ENCODE measurements at places on chromosomes 16 and 17.

DNA sequence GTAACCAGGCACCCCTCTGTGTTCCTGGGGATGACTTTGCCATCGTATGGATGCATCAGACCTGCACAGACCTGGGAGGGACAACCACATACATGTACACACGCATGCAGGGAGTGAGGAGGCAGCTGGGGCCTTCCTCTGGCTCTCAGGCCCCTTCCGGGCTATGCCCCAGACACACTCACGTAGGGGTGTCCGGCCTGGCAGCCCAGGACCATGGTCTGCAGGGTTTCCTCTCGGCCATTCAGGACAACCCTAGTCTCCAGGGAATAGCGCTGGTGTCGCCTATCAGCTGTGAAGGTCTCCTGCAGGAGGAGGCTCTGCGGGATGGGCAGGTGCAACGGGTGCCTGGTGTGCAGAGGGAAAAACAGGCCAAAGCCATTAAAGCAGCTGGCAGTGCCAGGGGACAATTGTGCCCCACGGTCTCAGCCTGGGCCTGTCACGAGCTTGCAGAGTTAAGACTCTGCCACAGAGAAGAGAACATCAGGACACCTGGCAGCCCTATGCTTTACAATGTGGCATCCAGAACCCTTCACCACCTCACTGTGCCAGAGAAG lies 101.4 kb downstream of the RMI2 start:
- DNase-seq = no peak

GRCh38 chr16:30904114-30904780 lies 7.8 kb downstream of the CTF1 start:
- no peak for DNase-seq

GRCh38 chr16:69745232-69745612 lies 9.5 kb downstream of the NOB1 start:
- no peak for DNase-seq

DNA sequence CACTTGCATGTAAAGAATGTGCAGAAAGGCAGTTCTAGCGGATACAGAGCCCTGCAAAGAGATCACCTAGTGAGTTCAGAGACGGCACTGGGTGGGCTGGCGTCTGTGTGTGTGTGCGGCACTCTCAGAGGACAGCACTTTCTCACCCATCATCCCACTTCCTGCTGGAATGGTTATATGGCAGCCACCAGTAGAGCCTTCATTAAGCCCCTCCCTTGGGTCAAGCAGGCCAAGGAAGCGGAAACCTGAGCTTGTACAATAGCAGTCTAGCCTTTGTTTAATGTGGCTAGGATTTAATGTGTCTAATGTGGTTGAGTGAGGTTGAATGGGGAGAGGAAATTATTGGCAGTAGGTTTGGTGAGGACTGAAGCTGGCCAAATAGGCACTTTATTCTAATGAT lies 88.3 kb upstream of the ELAC2 start:
- DNase-seq = no peak

GRCh38 chr16:57945740-57946138 lies 25.2 kb downstream of the CNGB1 start:
- DNase-seq = no peak

GRCh38 chr16:81997738-81998137 lies 13.5 kb downstream of the SDR42E1 start:
- no peak for DNase-seq

GRCh38 chr16:4212934-4213296 lies 29.0 kb downstream of the SRL start:
- no peak for DNase-seq

DNA sequence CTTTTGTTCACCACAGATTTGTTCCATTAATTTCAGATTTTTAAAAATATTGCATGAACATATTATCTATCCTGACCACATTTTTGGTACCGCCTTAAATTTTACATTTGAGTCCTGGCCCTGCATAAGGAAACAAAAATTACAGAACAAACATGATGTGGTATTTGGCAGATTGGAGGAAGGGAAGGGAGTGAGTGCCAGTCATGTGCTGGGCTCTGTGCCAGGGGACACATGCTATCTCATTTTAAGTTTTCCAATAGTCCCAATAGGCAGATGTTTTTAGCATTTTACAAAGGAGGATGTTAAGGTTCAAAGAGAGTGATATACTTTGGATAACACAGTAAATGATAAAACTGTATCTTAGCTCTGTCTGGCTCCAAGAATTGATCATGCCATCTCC lies 185.1 kb downstream of the CDK5R1 start:
- DNase-seq = no peak

DNA sequence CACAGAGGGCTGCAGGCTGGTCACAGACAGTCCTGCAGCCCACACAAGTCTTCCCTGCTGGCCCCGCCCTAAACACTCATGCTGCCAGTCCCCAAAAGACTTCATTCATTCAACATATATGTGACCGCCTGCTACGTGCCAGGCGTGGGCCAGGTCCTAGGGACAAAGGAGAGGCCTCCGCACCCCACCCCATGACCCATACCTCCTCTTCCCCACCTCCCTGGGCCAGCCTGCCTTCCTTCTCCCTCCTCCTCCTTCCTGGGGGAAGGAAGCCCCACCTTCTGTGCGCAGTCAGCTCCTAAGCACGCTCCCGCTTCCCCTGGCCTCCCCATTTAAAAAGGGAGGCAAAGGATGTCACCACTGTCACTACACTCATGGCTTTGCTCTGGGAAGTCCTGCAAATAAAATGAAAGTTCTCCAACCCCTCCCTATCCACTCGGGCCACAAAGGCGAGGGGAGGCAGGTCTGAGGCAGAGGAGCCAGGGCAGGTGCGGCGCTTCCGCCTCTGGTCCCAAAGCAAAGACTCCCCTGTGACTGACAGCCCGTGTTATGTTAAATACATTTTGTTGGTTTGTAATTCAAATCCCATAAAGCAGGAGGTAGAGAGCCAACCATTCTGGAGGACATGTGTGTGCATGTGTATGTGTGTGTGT lies 9.0 kb downstream of the DNAAF8 start:
- no peak for DNase-seq

DNA sequence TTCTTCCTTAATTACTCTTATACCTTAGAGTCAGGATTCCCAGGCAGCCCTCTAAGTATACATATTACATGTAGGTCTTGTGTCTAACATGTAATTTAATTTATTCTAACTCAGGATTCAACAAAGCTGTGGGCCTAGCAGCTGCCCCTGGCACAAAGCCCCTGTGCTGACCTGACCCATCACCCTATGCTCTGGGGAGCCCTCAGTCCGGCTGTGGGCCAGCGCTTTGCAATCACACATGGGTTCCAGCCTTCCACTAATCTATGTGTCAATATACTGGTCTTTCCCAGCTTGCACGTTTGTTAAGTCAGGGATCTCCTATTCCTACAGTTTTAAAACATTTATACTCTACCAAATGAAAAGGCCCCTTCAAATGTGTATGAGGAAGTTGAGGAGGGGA lies 62.7 kb upstream of the SREBF1 start:
- no peak for DNase-seq

DNA sequence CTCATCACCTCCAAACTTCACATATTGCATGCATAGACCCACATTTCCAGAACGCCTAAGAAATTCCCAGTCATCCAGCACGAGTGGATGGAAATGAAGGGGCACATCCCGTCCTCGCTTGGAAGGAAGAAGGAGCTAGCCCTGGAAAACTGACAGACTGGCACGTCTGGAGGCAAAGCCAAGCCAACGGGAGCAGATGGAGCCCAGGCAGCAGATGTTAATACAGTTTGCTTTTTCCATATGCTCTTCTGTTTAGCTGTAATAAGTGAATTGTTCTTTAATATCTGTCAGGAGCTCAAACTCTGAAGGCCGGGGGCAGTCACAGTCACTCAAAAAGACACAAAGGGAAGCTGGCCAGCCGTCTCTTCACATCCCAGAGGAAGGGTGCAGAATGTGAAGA lies 187.7 kb downstream of the XYLT1 start:
- no peak for DNase-seq

DNA sequence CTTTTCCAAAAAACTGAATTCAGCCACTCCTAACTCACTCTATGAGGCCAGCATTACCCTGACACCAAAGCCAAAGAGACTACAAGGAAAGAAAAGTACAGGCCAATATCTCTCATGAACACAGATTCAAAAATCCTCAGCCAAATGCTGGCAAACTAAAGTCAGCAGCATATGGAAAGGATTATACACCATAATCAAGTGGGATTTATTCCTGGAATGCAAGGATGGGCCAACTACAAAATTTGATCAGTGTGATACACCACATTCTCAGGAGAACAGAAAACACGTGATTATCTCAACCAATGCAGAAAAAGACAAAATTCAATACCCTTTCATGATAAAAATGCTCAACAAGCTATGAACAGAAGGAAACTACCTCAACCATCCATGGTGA lies 7.7 kb upstream of the AATK start:
- no peak for DNase-seq

- DNase-seq = no peak
Observed at GRCh38 chr17:77373299-77374169, 232.8 kb downstream of the SEC14L1 start.

DNA sequence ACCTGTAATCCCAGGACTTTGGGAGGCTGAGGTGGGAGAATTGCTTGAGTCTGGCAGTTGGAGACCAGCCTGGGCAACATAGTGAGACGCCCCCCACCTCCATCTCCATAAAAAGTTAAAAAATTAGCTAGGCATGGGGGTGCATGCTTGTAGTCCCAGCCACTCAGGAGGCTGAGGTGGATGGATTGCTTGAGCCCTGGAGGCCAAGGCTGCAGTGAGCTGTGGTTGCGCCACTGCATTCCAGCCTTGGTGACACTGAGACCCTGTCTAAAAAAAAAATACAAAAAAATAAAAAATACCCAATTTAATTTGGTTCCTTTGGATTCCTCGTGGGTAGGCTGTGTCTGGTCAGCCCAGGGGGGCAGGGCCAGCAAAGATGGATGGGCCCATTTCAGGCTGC lies 26.1 kb upstream of the TAC4 start:
- no peak for DNase-seq

- no peak for DNase-seq
Observed at GRCh38 chr16:67449739-67450138, 18.8 kb downstream of the HSD11B2 start.

- DNase-seq = no peak
Observed at GRCh38 chr16:426906-427249, 1.4 kb downstream of the RAB11FIP3 start.

- no peak for DNase-seq
Observed at GRCh38 chr17:68291836-68292688, 767 bp downstream of the ARSG start.

- no peak for DNase-seq
Observed at GRCh38 chr16:19108409-19109287, 5.1 kb upstream of the ITPRIPL2 start.

GRCh38 chr16:57994778-57995177 lies 5.7 kb downstream of the ZNF319 start:
- no peak for DNase-seq

GRCh38 chr17:60229188-60229802 lies 79.5 kb downstream of the CA4 start:
- no peak for DNase-seq

GRCh38 chr16:52874042-52874441 lies 178.7 kb downstream of the CHD9NB start:
- DNase-seq = peak; percentile 35

DNA sequence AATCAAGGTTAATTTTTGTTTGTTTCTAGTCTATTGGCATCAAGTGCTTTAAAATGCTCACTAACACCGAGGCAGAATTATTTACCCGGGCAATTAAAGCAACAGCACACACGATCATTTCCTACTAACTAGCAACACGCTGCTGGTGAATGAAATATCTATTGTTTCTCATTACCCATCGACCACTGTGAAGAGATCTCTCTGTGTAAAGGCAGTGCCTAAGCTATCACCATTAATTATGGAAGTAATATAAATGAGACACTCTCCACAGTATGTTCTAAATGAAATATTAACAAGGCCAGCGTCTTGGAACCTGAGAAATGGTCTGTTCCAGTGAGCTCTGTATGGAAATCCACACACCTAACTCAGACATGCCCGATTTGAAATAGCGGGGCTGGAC lies 397.6 kb downstream of the MAF start:
- DNase-seq = no peak

DNA sequence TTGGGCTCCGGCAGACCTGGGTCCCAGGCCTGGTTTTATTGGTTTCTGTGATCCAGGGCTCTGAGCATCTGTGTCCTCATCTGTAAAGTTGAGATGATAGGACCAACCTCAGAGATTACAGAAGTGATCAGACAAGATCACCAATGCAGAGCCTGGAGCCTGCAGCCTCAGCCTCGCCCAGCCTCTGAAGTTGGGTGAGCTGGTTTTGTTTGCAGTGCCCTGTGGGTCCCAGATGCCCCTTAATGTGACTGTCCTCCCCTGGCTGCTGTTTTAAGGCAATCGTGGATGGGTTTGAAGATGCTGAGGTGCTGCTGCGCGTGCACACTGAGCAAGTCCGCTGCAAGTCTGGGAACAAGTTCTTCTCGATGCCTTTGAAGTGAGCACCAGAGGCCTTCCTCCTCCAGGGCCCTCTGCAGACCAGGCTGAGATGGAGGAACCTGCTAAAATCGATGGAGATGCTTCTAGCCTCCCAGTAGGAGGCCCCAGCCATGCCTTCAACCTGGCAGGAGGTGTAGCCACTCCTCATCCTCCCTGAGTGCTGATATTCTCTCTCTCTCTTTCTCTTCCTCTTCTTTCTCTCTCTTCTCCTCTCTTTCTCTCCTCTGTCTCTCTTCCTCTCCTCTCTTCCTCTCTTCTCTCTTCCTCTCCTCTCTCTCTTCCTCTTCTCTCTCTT lies 5.6 kb upstream of the MMP15 start:
- DNase-seq = no peak

- DNase-seq = no peak
Observed at GRCh38 chr17:35286120-35286781, 43.4 kb downstream of the SLFN5 start.

DNA sequence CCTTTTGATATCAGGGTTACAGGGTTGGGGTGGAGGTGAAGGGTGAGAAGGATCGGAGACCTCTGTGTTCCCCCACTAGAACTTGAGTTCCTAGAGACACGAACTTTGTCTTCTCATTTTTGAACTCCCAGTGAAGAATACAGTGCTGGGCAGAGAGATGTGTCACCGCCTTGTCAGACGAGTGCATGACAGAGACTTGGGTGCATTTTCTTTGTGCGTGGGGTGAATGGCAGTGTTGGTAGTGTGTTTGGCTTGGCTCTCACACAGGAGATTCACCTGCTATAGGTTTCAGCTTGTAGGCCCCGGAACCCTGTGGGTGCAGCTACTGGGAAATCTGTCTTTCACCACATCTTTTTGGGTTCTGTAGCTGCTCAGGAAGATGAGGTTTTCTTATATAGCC lies 40.0 kb upstream of the CCR7 start:
- DNase-seq = no peak

DNA sequence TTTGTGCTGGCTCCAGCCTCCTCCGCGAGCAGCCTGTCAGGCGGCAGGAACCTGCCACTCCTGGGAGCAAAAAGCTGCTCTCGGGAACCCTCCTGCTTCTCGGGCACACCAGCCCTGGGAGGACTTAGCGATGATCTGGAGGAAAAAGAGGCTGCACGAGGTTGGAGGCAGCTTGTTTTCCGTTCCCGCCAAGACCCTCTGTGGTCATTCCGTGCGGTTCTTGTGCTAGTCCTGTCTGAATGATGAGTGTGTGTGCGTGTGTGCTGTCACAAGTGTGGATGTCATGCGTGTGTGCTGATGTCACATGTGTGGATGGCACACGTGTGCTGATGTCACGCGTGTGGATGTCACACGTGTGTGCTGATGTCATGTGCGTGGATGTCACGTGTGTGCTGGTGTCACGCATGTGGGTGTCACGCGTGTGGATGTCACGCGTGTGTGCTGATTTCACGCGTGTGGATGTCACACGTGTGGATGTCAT lies 150.0 kb downstream of the NPIPB11 start:
- no peak for DNase-seq

- no peak for DNase-seq
Observed at GRCh38 chr16:2706085-2706484, 13.9 kb downstream of the PRSS27 start.
